ENCODE measurements at places on chromosomes 1 and 21.

GRCh38 chr1:84644472-84644871 lies 45.8 kb downstream of the SSX2IP start:
- no peak for DNase-seq

- DNase-seq = no peak
Observed at GRCh38 chr1:163844459-163844858, 522.7 kb downstream of the NUF2 start.

GRCh38 chr1:26190373-26190987 lies at the start of gene CATSPER4:
TSS of gene CATSPER4 (plus strand) at chr1:26190602. CDS start at chr1:26190628, 26 bp downstream.
- DNase-seq = no peak

DNA sequence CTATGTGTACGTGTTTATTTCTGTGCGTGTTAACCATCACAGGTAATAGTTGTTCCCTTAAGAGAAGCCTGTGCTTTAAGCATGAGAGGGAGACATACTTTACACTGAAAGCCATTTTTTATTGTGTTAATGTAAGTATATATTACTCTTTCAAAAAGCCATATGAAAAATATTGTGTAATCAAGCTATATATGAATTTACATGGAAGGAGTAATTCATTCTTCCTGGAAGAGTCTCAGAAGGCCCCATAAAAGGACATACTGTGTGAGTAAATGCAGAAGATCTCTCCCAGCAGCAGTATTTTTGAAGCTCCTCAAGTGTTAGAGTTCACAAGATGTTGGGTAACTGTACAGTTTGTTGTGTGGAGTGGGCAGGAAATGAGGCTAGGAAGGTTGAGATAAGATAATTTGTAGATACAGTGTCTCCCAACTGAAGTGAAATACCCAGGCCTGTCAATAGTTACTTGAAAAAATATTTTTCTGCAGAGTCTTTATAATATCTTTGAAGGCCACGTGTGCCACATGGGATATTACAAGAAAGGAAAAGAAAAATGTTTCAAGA lies 138.3 kb downstream of the PTGER3 start:
- DNase-seq = no peak

GRCh38 chr1:32178380-32179192 lies 889 bp upstream of the TXLNA start:
- peak; percentile 22 for DNase-seq

DNA sequence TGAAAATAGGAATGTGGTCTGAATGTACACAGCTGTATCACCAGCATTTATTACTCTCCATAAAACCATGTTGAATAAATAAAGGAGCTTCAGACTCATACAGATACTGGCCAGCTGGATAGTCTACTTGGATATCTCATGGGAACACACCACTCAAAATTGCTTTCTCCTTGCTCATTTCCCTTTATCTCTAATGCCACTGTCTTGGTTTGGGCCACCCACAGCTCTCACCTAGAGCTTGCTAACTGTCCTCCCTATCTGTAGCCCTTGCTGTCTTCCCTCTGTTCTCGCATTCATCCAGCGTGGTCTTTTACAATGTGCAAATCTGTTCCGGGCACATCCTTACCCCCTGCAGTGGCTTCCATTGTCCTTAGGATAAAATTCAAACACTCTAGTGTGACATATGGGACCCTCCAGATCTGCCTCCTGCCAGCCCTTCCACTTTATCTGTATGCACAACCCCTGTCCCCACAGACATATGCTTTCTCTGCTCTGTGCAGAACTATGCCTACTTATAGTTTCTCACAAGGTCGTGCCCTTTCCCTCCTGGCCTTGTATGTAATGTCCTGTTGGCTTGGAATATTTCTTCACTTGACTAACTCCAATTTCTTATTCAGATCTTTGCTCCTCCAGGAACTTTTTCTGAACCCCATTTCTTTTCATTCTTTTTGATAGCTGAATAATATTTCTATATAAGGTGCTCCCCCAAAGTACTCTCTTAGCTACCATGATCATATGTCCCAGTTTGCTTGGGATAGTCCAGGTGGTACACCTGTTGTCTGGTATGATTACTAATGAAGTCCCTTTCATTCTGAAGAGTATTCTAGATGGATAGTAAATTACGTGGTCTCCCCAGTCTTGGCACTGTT lies 2.9 kb downstream of the FLVCR1 start:
- no peak for DNase-seq

DNA sequence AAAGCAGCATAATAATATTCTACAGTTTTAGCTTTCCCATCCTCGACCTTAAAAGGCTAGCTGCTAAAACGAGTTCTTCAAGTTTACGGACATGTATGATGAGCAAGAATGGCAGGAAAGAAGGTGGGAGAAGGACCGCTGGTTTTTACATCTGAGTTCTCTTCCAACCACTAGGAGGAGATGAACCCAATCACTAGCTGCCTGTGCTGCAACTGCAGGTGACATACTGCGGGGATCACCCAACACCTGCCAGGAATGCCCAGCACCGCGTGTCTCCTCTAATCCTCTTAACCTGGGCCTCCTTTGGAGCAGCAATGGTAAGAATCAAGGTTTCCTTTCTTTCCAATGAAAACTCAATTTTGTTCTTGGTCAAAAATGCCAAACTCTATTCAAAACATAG lies 23.5 kb downstream of the TOR3A start:
- no peak for DNase-seq

GRCh38 chr1:47703156-47703825 lies 265.4 kb downstream of the FOXD2 start:
- DNase-seq = no peak

DNA sequence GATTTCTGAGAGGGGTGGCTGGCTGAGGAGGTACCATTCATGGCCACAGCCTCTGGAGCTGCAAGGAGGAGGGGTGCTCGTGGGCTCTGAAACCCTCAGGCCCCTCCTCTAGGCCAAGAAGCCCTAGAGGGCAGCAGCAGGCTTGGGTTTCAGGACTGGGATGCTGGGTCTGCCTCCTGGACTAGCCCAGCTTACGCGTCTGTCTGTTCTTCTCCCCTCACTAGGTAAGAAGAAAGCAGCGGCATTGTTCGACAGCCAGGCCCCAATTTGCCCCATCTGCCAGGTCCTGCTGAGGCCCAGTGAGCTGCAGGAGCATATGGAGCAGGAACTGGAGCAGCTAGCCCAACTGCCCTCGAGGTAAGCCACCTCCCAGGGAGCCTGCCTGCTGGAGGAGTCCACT lies 60.3 kb downstream of the TMEM53 start:
- DNase-seq = no peak

DNA sequence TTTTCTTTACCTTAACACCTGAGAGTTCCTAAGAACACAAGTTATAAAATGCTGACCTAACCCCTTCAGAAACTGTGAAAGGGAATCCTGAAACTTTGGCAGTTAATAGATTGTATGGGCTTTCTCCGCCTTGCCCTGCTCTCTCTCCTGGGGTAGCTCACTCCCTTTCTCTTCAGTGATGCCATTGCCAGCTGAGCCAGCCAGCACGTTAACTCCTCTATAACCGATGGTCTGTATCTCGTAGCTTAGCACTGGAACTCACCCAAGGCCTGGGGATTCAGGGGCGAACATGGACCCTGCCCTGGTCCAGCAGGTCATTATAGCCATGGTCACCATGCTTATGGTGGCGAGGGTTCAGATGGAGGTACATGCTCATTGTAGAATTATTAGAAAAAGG lies 40.7 kb downstream of the TRAPPC10 start:
- no peak for DNase-seq

GRCh38 chr21:25709684-25710265 lies 24.9 kb downstream of the ATP5PF start:
- DNase-seq = no peak

- no peak for DNase-seq
Observed at GRCh38 chr21:22955559-22955958, 1957.3 kb downstream of the NCAM2 start.

DNA sequence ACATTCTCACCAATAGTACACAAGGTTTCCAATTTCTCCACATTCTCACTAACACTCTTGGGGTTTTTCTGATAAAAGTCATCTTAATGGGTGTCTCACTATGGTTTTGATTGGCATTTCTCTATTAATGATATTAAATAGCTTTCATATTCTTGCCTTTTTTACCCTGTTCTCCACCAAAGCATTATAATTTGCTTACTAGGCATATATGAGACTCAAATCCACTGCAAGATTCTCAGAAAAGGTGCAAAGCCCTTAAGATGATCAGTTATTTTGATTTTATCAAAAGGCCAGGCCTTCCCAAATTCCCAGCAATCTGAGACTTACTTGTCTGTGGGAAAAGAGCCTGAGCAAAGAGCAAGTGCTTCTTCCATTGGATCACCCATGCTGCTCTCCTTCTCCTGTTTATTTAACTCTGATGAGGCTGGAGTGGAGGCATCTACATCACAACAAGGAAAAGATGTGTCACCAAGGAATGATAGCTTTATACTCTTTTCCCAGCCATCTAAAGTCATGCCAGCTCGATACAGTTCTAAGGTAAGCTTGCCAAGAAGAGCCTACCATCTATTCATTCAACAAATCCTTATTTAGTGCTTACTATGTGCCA lies 24.6 kb downstream of the CLSPN start:
- no peak for DNase-seq

DNA sequence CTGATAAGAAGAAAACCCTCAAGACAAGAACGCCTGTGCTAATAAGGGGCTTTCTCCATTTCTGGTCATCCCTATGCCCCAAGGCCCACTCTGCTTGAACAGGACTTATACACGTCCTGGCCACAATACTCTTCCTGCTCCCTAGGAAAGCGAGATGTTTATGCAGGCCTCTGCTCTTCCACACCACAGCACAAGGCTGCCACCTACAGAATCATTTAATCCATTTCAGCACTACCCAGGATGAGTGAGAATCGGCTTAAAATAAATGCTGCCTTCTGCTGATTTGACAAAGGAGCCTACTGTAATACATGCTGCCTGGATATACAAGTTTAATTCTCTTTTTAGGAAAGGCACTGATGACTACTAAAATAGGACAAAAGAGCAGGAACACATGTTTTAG lies 29.4 kb downstream of the FRRS1 start:
- no peak for DNase-seq

GRCh38 chr21:46489800-46490199 lies 31.1 kb downstream of the DIP2A start:
- DNase-seq = no peak

DNA sequence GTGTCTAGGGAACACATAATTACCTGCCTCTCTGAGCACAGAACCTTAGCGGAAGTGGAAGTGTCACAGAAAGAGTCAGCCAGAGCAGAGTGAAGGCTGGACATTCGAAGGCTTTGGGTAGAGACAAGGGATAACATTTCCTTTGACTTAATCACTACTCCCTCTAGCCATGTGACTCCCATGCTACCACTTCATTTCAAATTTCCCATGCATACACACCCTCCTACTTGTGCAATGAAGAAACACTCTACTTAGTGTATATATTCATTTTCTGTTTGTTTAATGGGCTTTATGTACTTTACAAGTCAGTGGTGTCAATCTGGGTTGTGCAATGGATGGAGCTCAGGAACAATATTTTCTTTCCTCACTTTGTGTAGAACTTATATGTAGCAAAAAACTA lies 6.9 kb downstream of the ANKRD35 start:
- DNase-seq = no peak

- DNase-seq = no peak
Observed at GRCh38 chr1:220966473-220966872, 87.2 kb downstream of the HLX start.

- DNase-seq = no peak
Observed at GRCh38 chr1:164683235-164683634, 124.3 kb downstream of the PBX1 start.

- DNase-seq = no peak
Observed at GRCh38 chr1:221636096-221636495, 105.8 kb downstream of the DUSP10 start.

- no peak for DNase-seq
Observed at GRCh38 chr1:192830595-192831246, 21.9 kb downstream of the RGS2 start.

GRCh38 chr1:196651637-196652215 lies at the start of gene CFH:
TSS of gene CFH (plus strand) at chr1:196652043. CDS start at chr1:196652118, 75 bp downstream.
- peak; percentile 37 for DNase-seq

- DNase-seq = no peak
Observed at GRCh38 chr21:31457675-31458074, 113.6 kb upstream of the TIAM1 start.

DNA sequence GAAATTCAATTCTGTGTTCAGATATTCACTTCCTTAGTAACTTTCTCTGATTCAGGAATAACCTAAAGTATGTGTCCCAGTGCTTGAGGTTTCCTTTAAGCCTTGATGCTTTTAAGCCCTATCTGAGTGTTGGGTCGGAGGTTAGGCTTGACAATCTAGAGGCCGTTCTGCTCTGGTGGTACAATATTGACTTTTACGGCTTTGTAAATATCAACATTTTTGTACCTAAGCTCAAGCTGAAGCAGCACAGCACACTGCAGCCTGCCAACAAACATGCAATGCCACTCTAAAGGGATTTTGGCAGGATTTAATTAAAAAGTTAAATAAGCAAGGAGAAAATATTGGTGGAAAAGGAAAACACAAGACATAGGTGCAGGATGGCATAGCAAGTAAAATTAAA lies 279.2 kb downstream of the NEGR1 start:
- DNase-seq = no peak

DNA sequence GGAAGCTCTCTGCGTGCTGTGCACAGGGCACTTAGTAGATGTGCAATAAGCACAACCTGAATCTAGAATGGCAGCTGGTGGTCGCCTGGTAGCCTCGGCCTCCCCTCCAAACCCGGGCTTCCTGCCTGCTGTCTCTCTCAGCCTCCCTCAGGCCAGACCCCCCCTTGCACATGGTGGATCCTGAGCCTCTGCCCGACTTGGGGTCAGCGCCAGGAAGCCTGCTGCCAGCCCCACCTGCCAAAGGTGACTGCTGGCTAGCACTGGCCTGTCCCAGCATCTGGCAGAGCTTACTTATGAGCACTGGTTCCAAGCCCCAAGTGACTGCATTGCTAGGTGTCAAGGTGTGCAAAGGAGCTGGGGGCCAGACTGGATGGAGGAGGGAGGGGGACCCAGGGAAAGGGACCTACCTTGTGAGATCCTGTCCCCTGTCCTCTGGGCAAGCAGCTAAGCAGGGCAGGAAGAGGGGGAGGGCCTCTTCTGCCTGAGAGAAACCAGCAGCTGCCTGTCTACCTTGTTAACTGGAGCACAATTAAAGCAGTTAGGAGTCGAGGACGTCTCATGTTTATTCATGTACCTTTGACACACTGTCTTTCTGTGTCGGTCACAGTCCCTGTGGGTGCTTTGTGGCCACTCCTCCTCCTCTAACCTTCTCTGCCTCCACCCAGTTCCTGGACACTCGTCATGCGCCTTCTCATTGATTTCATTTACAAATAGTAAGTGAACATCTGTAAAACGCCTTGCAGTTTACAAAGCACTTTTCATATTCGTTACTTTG lies 100.9 kb downstream of the DDX20 start:
- DNase-seq = no peak

DNA sequence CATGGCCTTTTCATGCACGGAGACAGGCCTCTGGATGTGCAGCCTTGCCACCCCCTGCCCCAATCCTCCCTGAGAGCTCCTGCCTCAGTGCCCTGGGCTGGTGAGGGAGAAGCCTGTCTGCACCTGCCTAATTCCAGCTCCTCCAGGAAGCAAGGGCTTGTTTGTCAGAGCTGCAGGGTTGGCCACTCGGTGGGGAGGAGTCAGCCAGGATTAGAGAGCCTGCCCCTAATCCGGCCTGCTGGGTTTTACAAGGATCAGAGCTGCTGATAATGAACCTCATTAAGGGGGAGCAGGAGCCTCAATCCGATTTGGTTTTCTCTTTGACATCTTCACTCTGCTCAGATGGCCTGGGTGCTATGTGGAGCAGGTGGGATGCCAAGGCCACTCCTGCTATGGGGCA lies 31.9 kb upstream of the LHX4 start:
- no peak for DNase-seq

All from SIG-M5 (cell line).